ENCODE measurements at places on chromosomes 7 and 10.

DNA sequence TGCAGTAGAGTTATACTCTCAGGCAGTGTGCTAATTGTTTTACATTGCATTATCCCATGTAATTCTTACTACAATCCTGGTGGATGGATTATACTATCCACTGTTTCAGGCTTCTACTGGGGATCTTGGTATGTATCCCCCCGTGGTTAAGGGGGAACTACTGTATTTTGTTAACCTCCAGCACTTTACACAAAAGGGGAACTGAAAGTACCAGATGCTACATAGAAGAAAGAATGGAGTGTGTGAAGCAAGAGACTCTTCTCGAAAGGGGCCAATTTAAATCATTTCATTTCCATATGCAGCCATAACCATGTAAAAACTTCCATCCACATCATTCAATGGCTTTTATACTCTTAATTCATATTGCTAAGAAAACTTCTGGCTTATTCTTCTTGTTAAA is 69.4 kb downstream of the C1GALT1 start:
- peak; percentile 92 for DNase-seq

DNA sequence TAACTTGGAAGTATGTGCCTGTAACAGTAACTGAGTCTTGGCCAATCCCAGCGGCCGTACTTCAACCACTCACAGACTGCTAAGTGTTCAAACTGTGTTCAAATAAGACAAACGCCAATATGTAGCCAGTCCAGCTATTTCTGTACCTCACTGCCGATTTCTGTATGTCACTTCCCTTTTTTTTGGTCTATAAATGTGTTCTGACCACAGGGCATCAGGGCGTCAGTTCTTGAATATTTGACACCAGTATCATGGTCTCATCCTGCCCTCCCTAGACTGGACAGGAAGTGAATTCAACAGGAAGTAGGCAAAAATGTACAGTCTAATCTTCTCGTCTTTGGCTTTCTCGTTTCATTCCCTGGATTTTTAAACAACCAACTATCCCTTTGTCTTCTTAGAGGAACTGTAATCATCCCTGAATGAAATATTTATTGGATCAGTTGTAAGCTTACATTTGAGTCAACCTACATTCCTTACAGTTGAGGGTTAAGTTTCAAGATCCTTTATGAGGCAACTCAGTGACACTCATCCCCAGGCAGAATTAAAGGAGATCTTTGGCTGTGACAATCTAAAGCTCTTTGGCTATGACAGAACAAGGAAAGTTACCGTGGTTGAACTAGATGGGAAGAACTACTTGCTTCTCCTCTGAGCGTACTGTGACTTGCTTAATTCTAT is 232.7 kb downstream of the NSUN6 start:
- peak; percentile 73 for DNase-seq

- no peak for DNase-seq
Measured at GRCh38 chr7:93156884-93157283, 8.7 kb upstream of the SAMD9L start.

DNA sequence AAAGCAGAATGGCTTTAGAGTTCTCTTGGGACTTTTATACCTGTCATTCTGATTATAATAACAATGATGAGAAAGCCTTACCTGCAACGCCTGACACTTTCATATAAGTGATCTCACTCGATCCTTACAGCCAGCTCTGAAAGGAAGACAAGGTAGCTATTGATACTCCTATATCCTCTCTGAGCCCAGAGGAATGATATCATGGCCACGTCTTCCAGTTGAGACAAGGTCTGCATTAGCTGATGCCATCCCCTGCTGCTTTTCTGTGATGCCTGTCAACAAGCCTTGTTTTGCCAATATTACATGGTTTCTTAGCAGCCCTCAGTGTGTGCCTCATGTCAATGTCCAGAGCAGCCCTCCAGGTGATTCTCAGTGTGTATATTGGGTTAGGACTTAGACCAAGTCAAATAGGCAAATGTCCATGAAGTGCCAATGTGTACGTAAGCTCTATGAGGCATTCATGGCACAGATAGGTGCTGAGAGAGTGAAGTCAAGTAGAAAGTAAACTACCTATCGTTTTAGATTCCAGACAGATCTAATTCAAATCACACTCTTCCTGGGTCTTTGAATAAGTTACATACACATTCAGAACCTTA is 405.9 kb downstream of the ADRA2A start:
- DNase-seq, result no peak

- no peak for DNase-seq
Measured at GRCh38 chr10:4196183-4196582, 411.2 kb upstream of the KLF6 start.

DNA sequence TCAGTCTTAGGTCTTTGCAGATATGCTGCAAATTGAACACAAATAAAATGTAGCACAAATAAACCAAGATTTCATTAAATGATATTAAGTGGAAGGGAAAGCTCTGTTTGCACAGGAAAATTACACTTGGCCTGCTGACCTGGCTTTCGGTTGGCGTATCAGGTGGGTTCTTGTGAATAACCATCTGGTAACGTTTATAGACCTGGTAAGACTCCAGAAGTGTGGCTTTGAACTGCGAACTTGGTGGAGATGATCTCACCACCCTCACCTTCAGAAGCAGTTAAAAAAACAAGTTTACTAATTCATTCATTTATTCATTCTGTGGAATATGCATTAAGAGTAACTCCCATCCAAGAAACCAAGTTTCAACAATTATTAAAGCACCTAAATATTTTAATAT is 28.1 kb downstream of the ATE1 start:
- DNase-seq, result no peak

DNA sequence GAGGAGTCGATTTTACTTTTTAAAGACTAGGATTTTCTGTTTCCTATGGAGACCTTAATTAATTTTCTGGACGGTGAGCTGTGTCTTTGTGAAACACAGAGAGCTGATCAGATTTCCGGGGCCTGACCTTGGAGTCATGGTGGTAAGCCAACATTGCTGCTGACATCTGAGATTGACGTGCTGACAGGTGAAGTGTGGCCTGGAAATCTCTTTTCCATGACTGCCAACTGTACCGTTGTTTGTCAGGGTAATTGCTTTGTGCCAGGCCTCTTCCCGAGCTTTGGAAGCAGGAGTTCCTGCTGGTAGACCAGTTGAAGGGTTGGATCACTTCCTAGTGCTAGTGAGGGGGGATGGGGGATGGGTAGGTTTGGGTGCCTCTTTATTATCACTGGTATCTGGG is 71.2 kb downstream of the ADRA2A start:
- DNase-seq, result no peak

DNA sequence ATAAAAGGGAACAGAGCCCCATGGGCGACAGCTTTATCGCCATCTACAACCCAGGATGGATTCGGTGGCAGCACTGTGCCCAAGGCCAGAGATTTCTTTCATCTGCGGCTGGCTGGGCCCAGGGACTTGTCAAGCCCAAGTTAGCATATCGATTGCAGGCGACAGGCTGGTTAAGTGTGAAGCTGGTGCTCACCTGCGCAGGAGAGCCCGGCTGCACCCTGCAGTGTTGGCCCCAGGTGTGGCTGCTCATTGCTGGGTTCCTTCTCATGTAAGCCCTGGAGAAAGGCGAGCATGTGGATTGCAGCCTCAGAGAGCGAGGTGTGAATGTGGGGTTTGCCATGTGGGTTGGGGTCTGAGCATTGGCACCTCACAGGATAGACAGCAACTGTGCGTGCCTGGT is 40.6 kb upstream of the LRRC4 start:
- no peak for DNase-seq

DNA sequence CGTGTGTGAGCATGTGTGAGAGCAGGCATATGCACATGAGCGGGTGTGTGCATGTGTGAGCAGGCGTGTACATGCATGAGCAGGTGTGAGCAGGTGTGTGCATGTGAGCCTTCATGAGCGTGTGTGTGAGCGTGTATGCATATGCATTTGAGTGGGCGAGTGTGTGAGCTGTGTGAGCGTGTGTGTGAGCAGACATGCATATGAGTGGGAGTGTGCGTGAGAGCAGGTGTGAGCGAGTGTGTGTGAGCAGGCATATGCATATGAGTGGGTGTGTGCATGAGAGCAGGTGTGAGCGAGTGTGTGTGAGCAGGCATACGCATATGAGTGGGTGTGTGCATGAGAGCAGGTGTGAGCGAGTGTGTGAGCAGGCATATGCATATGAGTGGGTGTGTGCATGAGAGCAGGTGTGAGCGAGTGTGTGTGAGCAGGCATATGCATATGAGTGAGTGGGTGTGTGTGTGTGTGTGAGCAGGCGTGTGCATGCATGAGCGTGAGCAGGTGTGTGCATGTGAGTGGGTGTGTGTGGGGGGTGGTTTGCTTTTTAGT is 30.7 kb downstream of the NKX6-2 start:
- DNase-seq, result no peak

DNA sequence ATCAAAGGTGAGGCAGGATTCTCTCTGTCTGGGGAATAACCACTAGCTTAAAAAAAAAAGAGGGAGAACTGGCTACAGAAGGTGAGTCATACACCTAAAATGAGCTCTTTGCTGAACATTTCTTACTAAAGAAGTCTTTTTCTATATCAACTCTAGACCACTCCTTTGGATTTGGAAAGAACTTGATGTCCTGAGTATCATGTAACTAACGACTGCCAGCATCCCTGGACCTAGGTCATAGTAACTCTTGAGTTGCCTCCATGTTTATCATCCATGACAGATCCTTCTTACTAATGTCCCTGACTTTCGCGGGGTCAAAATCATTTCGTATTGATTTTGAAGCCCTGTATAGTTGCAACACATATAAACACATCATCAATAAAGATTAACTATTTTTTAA is 89.1 kb downstream of the CNOT4 start:
- no peak for DNase-seq

- no peak for DNase-seq
Measured at GRCh38 chr7:54967377-54967776, 51.4 kb upstream of the EGFR start.

DNA sequence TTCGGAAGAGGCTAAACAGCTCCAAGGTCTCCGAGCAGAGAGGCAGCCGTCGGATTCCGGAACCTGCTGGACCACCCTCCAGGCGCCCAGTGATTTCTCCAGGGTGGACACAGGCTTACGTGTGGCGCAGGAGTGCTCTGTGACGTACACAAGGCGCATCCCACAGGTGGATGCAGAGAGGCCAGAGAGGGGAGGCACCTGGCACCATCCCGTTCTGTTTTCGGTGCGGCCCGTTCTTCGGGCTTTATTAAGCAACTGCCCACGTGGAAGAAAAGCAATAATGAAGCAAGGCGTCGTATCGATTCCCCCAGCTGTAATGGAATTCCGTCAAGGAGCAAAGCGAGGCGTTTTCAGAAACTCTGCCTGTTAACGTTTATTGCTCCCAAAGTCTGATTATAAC is 163.6 kb downstream of the PTPRN2 start:
- DNase-seq, result no peak

GRCh38 chr10:64394744-64395143 is 873.5 kb downstream of the REEP3 start:
- DNase-seq, result no peak

GRCh38 chr10:75620356-75620755 is 188.9 kb downstream of the LRMDA start:
- no peak for DNase-seq

DNA sequence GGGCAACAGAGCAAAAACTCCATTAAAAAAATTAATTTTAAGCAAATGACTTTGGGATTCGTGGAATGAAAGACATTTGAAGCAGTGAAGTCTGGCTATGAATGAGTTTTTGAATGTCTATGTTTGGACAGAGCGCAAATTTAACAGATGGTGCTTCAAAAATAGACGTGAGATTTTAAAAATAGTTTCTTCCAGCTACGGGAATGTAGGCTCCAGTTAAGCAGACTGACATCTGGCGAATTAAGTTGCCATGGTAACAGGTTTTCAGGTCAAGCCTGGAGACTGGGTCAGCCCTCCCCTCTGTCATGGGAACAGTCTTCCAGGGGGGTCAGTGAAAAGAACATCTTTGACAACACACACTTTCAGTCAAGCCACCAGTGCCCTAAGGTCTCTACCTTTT is 62.0 kb downstream of the MYOF start:
- no peak for DNase-seq

- DNase-seq, result no peak
Measured at GRCh38 chr7:20797042-20797461, 10.4 kb upstream of the SP8 start.

DNA sequence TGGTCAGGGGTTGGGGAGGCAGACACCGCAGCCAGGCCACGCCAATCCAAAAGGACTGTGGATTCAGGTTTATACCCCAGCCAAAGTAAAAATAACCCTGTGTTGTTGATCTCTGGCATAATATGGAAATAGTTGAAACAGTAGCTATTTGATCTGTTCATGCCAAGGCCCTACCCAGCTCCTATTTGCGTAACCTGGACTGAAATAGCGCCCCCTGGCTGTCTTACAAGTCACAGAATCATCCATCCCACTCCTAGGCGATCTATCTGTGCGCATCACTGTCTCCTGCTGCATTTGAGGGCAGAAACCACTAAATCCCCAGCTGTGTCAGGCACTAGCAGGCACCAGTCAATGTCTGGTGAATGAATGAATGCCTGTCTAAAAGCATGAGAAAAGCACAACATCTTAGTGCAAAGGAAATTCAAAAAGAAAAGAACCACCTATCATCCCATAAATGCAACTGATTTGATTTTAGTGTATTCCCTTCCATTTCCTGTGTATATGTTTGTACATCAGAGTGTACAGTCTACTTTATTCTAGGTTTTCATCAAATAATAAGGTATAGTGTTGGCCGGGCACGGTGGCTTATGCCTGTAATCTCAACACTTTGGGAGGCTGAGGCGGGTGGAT is 160.0 kb downstream of the SLIT1 start:
- DNase-seq, result peak; percentile 80

- no peak for DNase-seq
Measured at GRCh38 chr10:78542521-78542920, 508.9 kb downstream of the RPS24 start.

DNA sequence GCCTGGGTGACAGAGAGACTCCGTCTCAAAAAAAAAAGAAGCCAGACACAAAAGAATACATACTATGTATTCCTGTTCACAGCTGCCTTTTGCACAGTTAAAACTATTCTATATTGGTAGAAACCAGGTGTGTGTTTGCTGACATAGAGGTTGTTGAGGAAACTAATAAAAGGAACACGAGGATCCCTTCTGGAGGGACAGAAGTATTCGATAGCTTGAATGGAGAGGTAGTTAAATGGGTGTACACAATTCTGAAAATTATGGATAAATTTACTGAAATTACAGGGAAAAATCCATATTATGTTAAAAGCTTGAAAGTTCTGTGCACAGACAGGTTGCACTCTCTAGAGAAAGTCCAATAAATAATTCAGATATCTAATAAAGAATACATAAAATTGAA is 71.5 kb downstream of the CUBN start:
- DNase-seq, result no peak

Data from NB4 (cell line).